Ureter (tissue), 1 donor: ENCODE measurements at places on chromosomes 5 and 9.

DNA sequence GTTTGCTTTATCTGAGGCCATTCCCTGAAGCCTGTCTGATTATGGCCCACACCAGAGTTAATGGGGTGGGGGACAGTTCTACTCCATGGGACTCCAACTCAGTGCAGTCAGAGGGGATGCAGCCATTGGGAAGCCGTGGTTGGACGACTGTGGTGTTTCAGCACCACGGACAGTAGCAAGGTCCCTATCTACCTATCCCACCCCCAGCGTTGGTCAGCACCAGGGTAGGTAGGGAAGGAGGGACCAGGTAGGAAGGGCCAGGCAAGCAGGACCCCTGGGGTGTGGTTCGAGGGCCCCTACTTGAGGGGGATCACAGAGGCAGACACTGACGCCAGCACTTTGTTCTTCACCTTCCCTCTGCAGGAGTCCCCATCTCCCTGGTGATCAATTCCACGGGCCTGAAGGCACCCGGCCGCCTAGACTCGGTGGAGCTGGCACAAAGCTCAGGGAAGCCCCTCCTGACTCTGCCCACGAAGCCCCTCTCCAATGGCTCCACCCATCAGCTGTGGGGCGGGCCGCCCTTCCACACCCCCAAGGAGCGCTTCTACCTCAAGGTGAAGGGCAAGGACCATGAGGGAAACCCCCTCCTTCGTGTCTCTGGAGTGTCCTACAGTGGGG, 33.2 kb downstream of the HMCN2 start:
- DNase-seq, result no peak

DNA sequence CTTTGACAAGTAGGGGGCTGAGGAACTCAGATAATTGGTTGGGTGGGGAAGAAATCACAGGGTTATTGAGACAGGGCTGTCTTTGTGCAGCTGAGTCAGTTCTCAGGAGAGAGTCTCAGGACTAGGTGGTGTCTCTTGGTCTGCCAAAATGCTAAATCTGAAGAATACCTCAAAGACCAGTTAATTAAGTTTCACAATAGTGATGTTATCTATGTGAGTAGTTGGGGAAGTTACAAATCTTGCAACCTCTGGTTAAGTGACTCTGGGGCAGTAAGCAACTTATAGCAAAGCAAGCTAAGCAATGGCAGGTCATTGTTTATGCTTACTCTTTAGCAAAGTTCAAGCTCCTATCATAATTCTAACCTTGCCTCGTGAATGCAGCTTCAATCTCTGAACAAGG, 53.6 kb downstream of the GIN1 start:
- DNase-seq, result no peak

DNA sequence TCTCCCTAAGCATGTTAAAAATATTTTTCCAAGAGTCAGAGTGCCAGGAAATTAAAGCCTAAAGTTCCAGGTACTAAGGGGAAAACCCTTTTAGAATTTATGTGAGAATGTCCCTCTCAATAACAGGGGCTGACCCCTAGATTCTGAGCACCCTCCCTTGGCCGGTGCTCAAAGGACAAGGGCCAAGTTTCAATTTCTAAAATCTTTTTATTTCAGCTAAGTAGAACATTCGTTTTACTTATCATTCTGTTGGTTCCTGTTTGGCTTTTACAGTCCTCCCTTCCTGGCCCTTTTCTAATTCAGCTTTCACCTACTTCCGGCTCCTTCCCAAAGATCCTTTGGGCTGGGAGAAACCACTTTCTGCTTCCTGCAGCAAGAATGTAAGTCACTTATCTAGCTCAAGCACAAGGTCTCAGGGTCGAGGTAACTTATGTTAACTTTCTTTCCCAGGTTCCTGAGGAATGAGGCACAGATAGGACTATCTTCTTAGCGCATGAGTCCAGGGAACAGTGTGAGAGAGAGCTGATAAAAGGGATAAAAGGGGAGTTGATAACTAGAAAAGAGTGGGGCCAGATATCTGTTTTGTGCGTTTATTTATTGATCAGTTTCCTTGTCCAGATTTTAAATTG, 34.6 kb upstream of the F2RL2 start:
- no peak for DNase-seq

- no peak for DNase-seq
Observed at GRCh38 chr5:26121338-26121737, 917.0 kb downstream of the CDH9 start.

DNA sequence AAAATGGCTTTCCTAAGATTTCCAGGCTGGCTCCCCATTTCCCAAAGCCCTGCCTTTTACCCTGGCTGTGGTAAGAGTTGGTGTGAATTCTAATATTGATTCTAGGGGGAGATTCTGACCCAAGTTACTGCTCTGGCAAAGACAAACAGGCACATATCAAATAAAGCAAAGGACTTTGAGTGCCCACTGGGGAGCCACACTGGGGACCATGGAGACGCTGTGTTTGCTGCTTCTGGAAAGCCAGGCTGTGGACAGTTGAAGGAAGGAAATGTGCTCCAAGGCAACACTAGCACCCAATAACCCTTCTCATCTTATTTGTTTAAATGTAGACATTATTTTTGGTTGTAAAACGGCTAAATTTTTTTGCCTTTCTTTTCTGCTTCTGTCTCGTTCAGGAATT, 78.7 kb downstream of the SNCAIP start:
- DNase-seq, result no peak

DNA sequence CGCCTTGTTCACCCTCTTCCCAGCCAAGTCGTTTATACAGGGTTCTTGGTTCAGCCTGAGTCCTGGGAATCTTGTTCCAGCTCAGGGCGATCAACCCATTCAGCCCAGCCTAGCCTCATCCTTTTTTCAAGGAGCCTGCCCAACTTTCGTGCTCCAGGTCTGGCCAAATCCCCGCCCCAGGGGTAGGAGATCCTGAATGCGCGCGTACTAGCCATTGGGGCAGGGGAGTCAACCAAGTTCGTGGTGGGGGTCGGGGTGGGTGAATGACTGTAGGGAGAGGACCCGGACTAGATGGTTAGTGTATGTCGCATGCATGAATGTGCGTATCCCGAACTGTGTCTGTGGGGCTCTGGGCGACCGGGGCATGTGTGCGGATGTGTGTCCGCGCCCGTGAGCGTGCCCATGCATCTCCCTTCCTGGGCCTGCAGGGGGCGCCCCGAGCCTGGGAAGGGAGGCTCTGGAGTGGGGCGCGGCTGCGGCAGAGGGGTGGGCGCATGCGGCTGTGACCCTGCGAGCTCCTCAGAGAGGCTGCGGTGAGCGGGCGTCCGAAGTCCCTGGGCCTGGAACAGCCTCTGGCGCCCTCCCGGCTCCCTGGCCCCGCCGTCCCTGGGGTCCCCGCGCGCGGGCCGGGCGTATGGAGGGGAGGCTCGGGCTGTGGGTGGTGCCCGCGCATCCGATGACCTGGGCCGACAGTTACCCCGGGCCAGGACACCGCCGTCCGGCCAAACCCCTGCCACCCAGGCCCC, 8.7 kb downstream of the CCL21 start:
- peak; percentile 76 for DNase-seq

GRCh38 chr9:105218673-105219072, 25.8 kb upstream of the SLC44A1 start:
- no peak for DNase-seq

GRCh38 chr5:116898917-116899316, 324.3 kb upstream of the SEMA6A start:
- DNase-seq, result no peak

- no peak for DNase-seq
Observed at GRCh38 chr5:137566118-137566541, 67.0 kb upstream of the SPOCK1 start.

DNA sequence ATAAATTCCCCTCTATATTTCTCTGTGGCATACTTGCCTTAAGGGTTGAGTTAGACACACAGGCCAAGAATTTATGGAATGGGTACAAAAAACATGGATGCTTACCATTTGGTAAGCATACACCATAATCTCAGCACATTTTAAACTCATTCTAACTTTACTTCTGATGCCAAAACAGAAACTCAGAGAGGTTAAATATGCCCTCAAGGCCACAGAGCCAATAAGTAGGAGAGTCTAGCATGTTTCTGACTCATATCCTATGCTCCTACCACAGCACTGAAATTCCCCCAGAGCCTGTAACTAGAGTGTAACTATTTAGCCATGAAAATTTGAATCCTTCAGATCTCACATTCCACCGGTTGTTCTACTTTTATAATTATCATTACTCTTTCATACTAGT, 559.7 kb downstream of the ACTL7B start:
- DNase-seq, result no peak

DNA sequence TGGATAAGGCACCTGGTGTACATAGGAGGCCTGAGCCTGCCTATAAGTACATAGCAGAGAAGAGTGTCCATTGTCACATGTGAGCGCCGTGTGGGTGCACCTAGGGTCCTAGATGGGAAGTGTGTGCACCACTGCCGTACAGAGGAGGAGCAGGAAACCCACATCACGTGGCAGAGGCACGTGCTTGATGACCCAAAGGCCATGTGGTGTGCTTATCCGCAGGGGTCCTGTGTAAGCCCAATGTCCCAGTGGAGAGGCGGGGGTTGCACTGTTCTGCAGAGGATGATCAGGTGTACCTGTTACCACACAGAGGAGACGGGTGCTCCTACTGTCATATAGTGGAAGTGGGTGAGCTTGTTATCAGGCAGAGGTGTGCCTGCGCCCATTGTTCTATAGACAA, 354.1 kb upstream of the IRX2 start:
- DNase-seq, result no peak
